Kidney tubule cell (primary cell): ENCODE measurements at places on chromosomes 1 and 21.

DNA sequence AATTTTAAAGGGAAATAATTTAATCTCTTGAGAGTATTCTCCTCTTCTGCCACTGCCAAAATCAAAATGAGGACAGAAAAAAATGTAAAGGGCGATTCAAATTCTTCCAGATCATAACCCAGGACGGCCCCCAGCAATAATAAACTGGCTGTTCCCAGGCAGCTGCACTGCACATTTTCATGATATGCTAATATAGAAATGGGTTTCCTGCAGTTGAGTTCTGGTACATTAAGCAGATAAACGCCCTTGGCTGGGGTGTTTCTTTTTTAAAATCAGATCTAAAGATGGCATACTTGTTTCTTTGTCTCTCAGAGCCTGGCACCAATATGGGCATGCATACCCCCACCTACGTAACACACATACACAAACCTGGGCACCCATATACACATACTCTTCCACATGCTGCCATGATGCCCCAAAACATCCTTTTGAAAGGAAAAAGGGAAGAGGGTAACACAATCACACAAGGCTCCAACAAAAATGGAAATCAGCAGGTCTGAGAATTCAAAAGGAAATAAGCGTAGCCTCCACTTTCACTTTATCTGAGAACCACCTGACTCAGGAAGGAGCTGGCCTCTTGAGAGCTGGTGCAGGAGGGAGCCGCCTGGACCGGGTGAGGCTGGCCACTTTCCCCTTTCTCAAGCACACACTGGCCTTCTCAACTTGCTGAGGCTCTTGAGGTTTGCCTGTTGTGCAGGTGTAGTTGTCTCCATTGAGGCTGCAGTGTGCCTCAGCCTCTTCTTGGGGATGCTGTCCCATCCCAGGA, 653.4 kb downstream of the KIF26B start:
- no peak for DNase-seq

- DNase-seq = no peak
These were observed 123.6 kb upstream of the B3GALT2 start for GRCh38 chr1:193309936-193310475.

GRCh38 chr1:183520379-183520778, 48.1 kb downstream of the SMG7 start:
- DNase-seq = no peak

GRCh38 chr1:102861247-102861646, 247.1 kb downstream of the COL11A1 start:
- DNase-seq = no peak

DNA sequence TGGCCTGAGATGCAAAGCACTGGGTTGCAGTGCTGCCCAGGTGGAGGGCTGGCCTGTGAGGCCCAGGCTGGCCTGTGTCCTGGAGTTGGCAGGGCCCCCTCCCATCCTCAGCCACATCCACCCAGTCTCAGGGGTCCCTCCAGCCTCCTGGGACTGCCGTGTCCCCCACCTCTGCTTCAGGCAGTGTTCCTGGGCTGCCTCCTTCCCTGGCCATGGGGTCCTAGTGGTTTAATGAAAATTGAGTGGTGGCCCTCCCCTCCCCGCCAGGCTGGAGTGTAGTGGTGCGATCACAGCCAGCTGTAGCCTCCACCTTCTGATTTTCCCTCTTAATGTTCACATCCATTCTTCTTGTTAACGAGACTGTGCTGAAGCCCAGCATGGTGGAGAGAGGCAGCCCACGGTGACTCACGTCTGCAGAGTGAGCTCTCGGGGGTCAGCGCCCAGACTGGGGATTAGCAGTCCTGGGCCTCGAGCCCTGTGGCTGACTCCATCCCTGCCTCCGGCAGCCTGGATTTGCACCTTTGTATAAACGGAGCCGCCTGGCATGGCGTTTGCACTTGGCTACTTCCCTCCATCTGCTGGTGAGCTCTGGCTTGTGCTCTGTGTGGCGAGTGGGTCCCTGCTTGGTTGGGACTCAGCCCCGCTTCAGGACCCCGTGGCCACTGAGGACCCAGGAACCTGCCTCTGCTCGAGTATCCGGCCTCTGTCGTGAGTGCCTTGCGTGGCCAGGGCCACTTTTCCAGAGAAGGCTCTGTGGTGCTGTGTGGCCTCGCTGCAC, 6.9 kb downstream of the MIB2 start:
- no peak for DNase-seq

GRCh38 chr1:203593723-203594122, 32.9 kb upstream of the ATP2B4 start:
- DNase-seq = peak; percentile 78

- DNase-seq = peak; percentile 96
These were observed 9.8 kb upstream of the MDM4 start for GRCh38 chr1:204506201-204506968.

GRCh38 chr1:27406362-27406680, 13.9 kb downstream of the GPR3 start:
- no peak for DNase-seq

DNA sequence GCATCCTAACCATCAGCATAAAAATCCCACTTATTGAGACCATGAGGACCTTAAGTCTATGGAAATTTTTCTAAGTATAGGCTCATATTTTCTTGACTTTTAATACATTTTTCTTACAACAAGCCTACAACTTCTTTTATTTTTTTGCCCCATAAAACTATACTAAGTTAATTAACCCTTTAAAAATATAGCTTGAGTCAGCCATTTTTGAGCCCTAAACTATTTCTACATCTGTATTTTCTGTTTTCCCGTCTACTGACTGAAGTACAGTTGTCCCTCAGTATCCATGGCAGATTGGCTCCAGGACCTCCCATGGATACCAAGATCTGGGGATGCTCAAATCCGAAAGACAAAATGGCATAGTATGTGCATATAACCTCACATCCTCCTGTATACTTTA, 55.0 kb downstream of the CHD1L start:
- DNase-seq = no peak

GRCh38 chr1:208977638-208978256, 605.8 kb upstream of the CAMK1G start:
- DNase-seq = peak; percentile 41

DNA sequence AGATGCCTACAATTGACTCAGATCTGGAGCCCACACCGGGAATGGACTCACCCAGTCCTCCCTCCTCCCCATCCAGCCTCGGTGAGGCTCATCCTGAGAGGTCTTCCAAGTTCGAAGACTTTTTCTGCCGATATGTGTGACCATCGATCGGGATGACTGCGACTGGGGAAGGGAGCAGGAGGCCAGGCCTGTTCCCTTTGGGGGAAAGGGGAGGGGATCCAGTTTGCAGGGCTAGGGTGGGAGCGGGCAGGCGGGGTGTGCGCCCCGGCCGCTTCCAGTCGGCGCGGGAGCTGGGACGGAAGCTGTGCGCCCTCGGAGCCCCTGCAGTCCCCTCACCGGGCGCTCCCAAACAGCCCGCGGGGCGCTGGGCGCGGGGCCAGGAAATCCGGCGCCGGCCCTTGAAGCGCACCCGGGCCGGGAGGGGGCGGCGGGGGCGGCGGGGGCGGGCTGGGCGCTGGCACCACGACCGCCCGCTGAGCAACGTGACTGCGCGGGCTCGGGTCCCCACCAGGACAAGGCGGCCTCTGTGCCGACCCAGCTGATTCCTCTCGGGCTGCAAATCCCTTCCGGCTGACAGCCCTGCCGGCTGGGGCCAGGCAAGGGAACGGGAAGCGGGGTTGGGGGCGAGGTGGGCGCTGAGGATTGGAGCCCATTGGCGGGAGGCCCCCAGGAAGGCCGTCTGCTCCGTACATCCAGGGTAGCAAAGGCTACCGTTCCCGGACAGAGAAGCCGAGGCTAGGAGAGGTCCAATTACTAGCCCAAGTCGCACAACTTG, 103.9 kb downstream of the EBNA1BP2 start:
- DNase-seq = no peak
